ENCODE measurements at places on chromosomes 12 and 14. TPM values are rescaled to one million over a fixed set of nuclear protein-coding genes. Genes with fewer than 3 reads are reported as not detected.

DNA sequence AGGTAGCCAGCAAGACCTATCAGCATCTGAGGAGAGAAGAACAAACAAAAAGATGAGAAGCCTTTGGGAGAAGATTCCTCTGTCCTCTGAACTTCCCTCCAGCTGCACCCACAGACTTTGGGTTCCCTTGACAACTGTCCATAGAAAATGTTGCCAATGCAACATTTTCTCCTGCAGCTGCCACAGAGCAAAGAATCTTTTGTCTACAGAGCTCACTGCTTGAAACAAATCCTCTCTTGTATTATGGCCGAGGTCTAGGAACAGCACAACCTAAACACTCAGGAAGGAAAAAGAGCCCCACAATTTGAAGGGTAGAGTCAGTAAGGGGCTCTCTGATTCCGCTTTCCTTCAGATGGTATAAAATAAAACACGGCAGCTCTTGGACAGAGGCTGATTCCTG lies 14.3 kb downstream of the POMT2 start:
- peak; percentile 17 for DNase-seq

- DNase-seq, result no peak
Observed at GRCh38 chr14:94447206-94447605, 5.4 kb downstream of the SERPINA11 start.

RNASE1 gene
- total RNA-seq, result 148 TPM

- peak; percentile 67 for DNase-seq
Observed at GRCh38 chr12:44640427-44641190, 235.5 kb downstream of the NELL2 start.

GRCh38 chr14:99537399-99537798 lies 56.2 kb downstream of the CCNK start:
- DNase-seq, result no peak

GSC gene
- total RNA-seq, result 0.99 TPM

- no peak for DNase-seq
Observed at GRCh38 chr12:100984796-100985195, 190.2 kb downstream of the ANO4 start.

DNA sequence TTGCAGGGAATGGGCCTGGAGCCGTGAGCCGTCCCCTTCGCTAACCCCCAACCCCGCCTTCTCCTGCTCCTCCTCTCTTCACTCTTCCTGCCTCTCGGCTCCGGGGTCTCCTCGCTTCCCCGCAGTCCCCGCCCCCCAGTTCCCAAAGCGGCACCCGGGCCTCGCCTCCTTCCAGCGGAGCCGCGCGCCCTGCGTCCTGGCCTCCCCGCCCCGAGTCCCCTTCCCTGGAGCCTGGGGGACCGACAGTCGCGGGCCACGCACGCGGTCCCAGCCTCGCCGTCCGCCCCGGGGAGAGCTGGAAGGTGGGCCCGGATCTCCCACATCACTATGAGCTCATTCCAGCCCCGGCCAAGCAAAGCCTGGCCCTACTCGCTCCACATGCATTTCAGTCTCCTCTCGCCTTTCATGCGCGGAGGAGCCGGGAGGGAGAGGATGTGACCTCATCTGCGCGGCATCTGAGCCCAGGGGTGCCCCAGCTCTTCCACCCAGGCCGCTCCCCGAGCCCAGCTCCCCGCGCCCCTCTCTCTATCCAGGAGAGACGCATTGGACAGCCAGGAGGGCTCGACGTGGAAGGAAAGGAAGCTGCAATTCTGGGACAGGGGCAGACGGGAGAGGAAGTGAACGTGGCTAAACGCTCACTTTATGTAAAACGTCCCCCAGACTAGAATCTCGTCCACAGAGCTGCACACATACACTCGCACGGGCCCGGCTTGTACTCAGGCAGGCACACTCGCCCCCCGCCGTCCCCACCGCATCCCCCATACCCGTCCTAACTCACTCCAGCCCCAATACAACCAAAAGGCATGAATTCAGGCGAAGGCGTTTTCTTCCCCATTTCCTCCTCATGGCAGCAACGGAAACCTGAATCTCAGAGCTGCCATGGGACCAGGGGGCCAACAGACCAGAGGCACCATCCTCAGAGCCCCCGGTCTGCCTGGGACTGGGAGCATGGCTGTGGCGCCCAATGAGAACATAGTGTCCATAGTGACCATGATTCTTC lies 108.7 kb upstream of the CCND2 start:
- peak; percentile 86 for DNase-seq
